ENCODE measurements at places on chromosomes 4 and X.

- no peak for DNase-seq
Observed at GRCh38 chr4:2059046-2059725, at the start of gene NAT8L. Gene NAT8L (plus strand): TSS chr4:2059327. CDS start chr4:2059512, 185 bp downstream.

DNA sequence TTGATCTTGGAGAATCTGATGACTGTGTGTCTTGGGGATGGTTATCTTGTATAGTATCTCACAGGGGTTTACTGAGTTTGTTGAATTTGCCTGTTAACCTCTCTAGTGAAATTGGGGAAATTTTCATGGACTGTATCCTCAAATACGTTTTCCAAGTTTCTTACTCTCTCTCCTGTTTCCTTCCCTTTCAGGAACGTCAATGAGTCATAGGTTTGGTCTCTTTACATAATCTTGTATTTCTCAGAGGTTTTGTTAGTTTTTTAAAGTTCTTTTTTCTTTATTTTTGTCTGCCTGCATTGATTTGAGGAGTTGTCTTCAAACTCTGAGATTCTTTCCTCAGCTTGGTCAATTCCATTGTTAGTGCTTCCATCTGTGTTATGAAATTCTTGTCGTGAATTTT, 227.7 kb upstream of the GPRIN3 start:
- DNase-seq: no peak

GRCh38 chr4:18075823-18076433, 54.4 kb upstream of the LCORL start:
- DNase-seq: no peak

GRCh38 chr4:84879651-84880200, 86.8 kb downstream of the WDFY3 start:
- DNase-seq: no peak

- no peak for DNase-seq
Observed at GRCh38 chrX:16125520-16126149, 2.3 kb downstream of the GRPR start.

DNA sequence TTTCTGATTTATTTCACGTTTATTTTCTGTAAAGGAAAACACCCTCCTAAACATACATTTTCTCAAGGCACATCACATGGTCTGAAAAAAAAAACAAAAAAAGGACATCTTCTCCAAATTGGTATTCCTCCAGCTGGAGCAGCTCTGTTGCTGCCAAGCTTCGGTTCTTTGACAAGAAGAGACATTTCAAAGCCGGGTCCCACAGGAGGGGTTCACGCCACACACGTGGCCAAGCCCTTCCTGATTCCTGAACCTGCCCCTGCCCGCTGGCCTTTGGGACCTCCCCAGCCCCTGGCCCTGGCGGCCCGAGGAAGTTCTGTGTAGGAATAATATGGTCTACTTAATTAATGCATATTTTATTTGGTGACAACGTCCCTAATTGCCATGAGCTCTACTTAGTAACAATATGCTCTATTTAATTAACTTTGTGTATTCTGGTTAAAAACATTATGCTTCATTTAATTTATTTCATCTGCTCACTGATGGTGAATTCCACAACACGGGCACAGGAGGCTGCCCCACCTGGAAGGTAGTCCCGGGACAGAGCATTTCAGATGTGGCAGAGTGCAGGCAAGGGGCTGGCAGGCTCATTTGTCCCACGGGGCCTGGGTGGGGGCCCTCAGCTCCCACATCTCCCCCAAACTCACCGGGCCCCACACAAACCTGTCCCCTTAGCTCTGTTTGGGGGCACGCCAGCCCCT, 5.4 kb upstream of the RGS12 start:
- no peak for DNase-seq

DNA sequence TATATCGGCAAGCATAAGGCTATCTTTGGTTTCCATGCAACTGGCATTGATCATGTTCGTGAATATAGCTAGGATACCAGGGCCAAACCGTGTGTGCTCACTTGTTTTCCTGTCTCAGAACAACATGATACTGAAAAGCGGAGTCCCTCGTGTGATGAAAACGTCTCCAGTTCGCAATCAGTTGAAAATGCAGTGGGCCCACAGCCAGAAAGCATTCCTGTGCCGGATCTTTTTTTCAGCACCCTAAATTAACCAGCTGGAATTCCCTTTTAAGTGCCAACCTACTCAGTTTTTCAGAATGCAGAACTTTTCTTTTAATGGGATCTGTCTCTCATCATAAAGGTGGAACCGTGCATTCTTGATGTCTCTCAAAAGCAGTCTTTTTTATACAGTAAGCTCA, 130.8 kb upstream of the FRG1 start:
- DNase-seq: no peak

- DNase-seq: no peak
Observed at GRCh38 chr4:3311489-3312171, 18.8 kb downstream of the RGS12 start.

GRCh38 chr4:169241464-169241863, 29.3 kb downstream of the SH3RF1 start:
- no peak for DNase-seq

DNA sequence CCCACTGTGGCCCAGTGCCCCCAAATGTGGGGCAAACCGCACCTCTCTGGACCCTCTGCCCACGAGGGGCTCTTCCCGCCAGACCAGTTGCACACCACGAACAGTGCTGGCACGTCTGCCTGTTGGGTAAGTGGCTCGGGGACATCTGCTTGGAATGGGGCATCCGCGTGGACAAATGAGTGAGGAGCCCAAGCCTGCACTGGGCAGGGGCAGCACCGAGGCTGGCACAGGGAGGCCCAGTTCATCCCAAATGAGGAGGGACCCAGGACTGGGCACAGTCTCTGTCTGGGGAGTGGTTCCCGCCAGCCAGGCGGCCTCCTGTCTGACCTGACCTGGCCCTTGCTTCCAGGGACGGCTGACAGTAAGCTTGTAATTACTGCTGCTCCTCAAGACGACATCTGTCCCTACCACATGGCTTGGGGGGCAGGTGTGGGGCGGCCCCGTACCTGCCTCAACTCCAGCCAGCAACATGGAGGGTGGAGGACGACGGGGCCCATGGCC, 3.2 kb downstream of the SPON2 start:
- no peak for DNase-seq

DNA sequence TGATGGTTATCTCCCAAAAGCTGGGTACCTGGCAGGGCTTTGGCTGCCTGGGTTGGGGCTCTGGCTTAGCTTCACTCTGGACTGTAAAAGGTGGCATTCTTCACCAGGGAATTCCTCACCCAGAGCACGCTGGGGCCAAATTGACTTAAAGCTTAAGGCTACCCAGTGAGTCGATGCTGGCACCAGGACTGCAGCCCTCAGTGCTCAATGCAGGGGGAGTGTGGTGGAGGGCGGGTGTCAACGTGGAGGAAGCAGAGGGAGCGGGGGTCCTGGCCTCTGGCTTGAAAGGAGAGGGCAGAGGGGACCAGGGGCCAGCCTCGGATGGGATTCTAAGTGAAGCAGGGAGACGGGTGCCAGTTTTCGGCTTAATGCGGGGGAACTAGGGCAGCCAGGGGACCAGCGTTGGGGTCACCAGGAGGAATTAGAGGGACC, 446 bp upstream of the FAM50A start:
- DNase-seq: no peak

DNA sequence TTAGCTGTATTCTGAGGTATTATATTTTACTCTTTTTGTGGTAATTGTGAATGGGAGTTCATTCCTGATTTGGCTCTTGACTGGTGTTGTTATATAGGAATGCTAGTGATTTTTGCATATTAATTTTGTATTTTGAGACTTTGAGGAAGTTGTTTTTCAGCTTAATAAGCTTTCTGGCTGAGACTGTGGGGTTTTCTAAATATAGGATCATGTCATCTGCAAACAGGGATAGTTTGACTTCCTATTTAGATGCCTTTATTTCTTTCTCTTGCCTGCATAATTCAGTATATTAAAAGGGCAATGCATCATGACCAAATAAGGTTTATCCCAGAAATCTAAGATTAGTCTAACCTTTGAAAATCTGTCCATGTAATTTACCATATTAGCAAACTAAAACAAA, 44.7 kb upstream of the EPGN start:
- DNase-seq: no peak

DNA sequence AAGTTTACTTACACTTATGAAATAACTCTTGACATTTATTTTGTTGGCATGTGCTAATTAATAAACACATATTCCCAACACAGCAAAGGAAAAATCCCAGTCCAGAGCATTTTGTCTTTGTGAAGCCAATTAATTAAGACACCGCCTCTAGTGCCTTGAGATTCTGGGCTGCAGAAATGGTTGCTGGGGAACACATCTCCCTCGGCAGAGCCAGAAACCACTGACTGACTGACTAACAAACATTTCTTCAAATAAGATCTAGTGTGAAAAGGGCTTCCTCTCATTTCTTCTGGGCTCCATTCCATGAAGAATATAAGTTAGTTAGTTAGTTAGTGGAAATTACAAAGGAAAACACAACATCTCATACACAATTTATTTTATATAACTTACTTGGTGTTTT, 28.4 kb upstream of the NAP1L5 start:
- no peak for DNase-seq

GRCh38 chr4:25969374-25970155, 55.5 kb downstream of the SMIM20 start:
- DNase-seq: no peak

- peak; percentile 70 for DNase-seq
Observed at GRCh38 chrX:49163555-49164419, 1.2 kb downstream of the MAGIX start.

- DNase-seq: no peak
Observed at GRCh38 chr4:40327340-40327739, 7.8 kb upstream of the CHRNA9 start.

DNA sequence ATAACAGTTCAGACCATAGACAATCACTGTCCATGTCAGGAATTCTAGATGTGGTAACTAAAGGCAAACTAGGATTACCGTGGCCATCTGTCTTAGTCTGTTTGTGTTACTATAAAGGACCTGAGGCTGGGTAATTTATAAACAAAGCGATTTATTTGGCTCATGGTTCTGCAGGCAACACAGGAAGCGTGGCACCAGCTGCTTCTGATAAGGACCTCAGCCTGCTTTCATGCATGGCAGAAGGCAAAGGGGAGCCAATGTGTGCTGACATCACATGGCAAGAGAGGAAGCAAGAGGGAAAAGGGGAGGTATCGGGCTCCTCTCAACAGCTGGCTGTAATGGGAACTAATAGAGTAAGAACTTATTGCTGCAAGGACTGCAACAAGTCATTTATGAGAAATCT, 376.7 kb downstream of the GPM6A start:
- DNase-seq: no peak

DNA sequence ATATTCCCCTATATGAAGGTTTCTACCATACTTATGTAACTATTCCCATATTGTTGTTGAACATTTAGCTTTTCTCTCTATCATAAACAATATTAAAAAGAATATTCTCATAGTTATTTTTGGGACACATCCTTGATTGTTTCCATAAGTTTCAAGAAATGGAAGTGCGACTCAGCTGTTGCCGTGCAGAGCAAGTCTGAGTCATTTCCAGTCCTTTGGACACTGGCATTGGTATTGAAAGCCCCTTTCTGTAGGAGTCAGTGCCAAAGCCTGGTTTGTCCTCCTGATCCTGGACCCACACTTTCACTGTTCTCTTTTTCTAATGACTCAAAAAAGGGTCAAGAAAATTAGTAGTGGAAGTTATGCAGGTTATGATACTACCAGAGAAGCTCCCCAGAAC, 108.3 kb upstream of the DIAPH2 start:
- no peak for DNase-seq

GRCh38 chr4:91019513-91019912, 892.3 kb downstream of the CCSER1 start:
- DNase-seq: no peak

DNA sequence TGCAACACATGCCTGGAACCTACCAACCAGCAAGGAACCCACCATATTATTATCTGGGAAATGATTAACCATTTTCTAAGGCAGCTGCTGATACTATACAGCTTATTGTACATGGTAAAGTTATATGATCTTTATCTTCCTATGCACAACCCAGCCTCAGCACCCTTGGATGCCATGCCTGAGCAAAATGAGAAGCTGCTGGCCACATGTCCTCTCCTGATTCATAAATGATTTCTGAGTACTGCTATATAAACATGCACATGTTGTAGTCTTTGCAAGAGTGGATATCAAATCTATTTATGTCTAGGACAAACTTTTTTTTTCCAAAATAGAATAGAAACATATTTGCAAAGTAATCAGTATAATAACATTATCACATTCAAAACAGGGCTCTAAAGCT, 1043.6 kb downstream of the CCSER1 start:
- DNase-seq: no peak

- DNase-seq: no peak
Observed at GRCh38 chrX:72126048-72126415, 5.7 kb downstream of the RTL5 start.

GRCh38 chrX:103585411-103586313, at the start of gene TCEAL4:
Gene TCEAL4 (plus strand): TSS chrX:103585515. CDS start chrX:103586676, 1,161 bp downstream.
- no peak for DNase-seq

DNA sequence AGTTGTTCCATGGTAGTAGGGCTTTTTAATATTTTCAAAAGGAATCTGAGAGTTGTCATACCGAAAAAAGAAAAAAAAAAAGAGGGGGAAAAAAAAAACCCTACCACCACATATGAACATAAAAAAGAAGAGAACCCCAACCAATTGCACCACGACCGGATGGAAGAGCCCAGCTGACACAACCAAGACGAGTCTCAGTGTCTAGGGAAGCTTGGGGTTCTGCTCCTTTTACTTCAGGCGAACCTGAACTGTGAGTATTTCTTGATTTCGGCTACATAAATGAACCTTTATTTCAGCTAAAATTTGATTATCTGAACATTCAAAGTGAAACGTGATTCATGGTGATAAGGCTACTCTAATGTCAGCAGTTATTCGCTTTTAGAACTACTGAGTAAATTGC, at the start of gene GPR34:
Gene GPR34 (plus strand): TSS at position 139 of the 400 bp plus-strand sequence. CDS start 6,661 bp downstream, outside the sequence.
- DNase-seq: no peak

DNA sequence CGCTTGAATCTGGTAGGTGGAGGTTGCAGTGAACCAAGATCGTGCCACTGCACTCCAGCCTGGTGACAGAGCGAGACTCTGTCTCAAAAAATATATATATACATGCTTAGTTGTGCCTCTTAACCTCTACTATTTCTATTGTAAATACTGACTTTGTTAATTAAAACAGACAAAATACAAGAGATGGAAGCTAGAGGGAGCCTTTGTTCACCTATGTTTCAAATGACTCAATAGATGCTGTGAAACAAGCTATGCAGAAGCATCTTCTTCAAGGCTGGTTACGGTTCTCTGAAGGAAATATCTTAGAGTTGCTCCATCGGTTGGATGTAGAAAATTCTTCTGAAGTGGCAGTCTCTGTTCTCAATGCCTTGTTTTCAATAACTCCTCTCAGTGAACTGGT, 6.2 kb downstream of the NCAPG start:
- no peak for DNase-seq

DNA sequence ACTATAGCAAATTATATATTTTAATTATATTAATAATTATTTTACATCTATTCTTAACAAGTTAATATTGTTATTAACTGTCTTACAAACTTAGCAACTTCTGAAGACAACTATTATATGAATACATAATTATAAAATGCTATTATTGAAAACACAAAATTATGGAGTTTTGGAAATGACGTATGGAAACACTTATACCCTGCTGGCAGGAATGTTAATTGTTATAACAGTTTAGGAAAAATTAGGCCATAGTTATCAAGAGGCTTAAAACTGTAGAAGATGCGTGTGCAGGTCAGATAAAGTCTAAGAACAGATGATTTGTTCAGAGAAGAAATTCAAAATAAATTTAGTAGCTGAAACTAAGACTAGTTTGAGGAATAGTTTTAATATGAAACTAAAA, 211.7 kb downstream of the FAT4 start:
- DNase-seq: no peak

GRCh38 chrX:50386520-50386919, 84.1 kb downstream of the DGKK start:
- DNase-seq: no peak

GRCh38 chr4:37862961-37863360, 27.9 kb upstream of the TBC1D1 start:
- DNase-seq: no peak

- no peak for DNase-seq
Observed at GRCh38 chrX:102934624-102935023, 2.4 kb upstream of the RAB40AL start.

All from stimulated activated CD4-positive, alpha-beta T cell treated with anti-CD3 and anti-CD28 coated beads, Interleukin-1b, Interleukin-23, amount 100 ng/mL, for 24 hours (primary cell).